ENCODE measurements at places on chromosomes 2 and 18.

DNA sequence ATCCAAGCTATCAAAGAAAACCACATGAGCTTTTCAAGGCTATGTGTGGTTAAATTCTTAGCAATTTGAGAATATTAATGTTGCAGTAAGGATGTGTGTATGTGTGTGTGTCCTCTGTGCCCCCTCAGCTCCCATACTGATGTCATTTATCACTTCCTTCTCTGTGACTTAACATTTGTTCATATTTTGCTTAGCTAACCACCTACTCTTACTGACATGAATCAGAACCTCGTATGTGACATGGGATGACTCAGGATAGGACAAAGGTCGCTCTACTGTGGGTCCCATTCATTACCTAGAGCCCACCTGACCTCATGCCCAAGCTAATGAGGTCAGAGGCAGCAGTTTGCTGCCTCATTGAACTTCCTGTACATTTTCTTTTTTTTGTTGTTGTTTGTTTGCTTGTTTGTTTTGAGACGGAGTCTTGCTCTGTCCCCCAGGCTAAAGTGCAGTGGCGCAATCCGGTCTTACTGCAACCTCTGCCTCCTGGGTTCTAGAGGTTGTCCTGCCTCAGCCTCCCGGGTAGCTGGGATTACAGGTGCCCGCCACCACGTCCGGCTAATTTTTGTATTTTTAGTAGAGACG is 36.3 kb downstream of the MOGAT1 start:
- no peak for DNase-seq

- DNase-seq = peak; percentile 42
These were observed 87.2 kb downstream of the LONRF2 start for GRCh38 chr2:100235098-100235497.

DNA sequence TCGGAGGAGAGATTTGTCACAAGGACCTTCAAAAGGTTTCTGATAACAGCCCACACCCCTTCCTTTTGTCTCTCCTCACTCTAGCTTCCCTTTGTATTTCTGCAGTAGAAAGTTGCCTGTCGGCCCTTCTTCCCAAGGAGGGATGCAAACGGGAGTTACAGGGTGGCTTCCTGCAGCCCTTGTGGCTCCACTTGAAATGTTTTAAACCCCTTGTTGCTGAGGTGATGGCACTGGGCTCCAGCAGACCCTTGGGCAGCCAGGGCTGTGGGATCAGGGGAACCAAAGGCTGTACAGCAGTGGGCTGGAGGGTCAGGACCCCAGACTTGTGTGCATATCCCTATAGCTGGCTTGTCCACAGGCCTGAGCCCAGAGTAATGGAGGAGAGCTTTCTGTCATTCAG is 62.1 kb downstream of the COA5 start:
- no peak for DNase-seq

DNA sequence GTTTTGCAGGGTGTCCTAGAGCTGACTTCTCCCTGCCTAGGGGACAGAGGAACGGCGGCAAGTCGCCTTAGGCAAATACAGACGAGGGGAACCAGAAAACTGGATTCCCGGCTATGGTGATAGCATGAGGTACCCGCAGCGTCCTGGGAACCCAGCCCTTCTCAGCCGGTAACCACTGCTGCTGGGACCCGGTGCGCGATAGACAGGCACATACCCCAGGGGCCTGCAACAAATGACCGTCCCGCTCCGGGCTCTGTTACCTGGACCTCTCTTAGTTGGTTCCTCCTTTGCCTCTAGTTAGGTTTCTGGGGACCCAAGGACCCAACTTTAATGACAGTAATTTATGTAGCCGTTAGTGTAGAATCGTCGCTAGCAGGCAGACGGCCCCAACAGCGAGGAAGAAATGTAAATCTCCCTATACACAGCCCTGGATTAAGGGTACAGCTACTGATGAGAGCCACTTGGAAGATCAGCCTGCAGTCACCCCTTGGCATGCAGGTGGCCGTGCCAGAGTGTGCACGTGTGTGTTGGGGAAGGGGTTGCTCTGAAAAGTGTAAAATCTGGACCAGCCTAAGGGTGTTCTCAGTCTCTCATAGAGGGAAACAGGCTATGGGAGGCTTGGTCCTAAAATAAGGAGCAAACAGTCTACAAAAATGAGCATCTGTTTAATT is 819 bp upstream of the SERPINE2 start:
- DNase-seq = no peak

- no peak for DNase-seq
These were observed 1.1 kb downstream of the MARCHF4 start for GRCh38 chr2:216370961-216371712.

DNA sequence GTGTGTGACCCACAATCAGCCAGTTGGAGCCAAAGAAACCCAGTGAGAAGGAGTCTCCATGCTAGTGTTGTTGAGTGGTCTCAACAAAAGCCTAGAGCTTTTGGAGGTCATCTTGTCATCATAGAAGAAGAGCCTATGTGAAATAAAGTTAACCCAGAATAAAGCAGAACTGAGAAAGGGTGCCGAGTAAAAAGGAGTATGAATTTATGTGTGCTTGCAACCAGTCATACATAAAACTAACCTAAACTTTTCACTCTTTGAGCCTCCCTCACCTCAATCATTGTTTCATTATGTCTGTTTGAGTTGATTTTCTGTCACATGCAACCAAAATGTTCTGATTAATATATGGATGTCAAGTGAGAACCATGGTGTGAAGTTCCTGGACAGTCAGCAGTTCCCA is 599.3 kb upstream of the ZEB2 start:
- no peak for DNase-seq

DNA sequence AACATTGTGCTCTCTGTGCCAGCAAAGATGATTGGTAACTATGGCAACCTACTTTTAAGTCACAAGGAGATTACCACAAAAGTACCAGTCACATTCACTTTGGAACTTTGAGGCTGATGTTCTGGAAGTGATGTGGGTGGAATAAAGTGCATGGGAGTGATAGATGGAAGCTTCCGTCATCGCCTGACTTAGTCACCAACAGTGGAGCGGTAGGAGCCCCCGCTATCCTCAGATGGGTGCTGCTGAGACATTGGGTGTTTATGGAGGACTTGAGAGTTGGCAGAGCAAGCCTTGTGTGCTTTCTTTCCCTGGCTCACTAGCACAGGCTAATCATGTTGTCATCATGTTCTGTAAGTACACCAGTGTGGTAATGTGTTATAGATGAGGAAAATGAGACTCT is 4.6 kb downstream of the PPP1R7 start:
- DNase-seq = no peak

- DNase-seq = no peak
These were observed 123.1 kb downstream of the KYNU start for GRCh38 chr2:143000599-143000998.

- no peak for DNase-seq
These were observed 1490.2 kb upstream of the SLC39A10 start for GRCh38 chr2:194166818-194167217.

DNA sequence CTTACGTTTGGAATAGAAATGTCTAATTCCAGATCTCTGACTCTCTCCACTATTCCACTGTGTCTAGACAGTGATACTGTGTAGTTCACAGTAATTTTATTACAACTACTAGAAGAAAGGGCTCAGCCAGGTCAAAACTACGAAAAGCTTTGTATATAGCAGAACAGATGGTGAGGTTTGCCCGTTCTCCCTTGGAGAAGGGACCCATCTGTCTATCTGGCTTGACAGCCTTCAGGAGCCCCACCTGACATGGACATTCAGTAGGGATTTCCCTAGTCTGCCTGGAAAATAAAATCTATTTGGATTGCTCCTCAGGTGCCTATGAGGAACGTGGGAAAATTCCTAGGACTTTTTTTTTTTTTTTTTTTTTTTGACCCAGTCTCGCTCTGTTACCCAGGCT is 435.4 kb downstream of the NRXN1 start:
- DNase-seq = no peak

DNA sequence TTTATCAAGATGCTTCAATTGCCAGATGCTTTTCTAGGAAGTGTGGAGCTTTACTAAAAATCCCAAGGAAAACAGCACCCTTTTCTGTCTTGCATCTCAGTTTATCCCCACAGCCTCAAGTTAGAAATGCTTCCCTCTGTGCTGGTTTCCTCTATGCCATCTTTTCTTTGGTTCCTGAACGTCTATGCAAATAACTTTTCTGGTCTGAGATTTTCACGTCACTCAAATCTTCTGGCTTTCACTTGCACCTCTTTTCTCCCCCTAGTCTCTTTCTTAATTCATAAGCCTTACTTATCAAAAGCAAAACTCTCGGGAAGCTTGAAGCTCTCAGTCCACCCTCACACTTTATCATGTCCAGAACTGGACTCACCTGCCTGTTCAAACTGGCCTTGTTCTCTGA is 33.9 kb downstream of the ARHGAP25 start:
- DNase-seq = no peak

- DNase-seq = no peak
These were observed 121.3 kb upstream of the CD226 start for GRCh38 chr18:70068981-70069380.

DNA sequence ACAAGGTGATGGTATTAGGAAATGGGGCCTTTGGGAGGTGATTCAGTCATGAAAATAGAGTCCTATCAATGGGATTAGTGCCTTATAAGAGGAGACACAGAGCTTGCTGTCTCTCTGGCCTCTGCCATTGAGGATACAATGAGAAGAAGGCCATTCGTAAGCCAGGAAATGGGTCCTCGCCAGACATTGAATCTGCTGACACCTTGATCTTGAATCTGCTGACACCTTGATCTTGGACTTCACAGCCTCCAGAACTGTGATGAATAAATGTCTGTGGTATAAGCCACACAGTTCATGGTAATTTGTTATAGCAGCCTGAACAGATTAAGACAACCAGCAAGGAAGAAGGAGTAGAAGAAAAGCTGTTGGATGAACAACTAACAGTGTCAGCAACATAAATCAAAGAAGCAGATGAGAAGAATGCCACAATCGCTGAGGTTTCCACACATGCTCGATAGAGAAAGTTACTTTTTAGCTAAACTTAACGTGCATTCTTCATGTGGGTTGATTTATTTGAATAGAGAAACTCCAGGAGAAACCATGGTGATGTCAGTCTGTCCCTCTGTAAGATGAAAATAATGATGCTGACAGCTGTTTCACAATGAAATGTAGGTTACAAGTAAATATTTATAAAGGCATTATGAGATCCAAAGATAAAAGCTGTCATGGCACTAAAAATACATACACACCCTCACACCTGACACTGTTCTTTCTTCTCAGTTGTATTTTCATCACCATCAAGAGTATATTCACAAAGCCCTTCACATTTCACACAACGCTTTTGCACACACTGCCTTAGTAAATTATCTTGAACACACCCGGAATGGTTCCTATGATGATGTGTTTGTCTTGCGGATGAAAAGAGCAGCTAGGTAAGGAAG is 153.7 kb upstream of the NCK2 start:
- no peak for DNase-seq

- no peak for DNase-seq
These were observed 9.1 kb downstream of the NDUFS1 start for GRCh38 chr2:206150168-206150567.

DNA sequence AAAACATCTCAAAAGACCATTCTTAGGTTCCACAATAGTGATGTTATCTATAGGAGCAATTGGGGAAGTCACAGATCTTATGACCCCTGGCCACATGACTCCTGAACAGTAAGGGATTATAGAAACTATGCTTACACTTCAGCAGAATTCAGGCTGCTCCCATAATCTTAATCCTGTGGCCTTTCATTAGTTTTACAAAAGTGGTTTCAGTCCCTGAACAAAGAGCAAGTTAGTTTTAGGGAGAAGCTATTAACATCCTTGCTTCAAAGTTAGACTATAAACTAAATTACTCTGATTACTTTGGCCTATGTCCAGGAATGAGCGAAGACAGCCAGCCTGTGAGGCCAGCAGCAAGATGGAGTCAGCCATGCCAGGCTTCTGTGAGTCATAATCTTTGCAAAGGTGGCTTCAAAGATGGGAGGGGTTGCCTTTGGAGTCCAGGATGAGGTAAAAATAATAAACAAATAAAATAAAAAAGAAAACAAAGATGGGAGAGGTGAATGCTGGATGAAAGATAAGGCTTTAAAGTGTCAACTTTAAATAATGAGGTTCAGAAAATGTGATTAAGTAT is 168.7 kb upstream of the NDUFV2 start:
- no peak for DNase-seq

DNA sequence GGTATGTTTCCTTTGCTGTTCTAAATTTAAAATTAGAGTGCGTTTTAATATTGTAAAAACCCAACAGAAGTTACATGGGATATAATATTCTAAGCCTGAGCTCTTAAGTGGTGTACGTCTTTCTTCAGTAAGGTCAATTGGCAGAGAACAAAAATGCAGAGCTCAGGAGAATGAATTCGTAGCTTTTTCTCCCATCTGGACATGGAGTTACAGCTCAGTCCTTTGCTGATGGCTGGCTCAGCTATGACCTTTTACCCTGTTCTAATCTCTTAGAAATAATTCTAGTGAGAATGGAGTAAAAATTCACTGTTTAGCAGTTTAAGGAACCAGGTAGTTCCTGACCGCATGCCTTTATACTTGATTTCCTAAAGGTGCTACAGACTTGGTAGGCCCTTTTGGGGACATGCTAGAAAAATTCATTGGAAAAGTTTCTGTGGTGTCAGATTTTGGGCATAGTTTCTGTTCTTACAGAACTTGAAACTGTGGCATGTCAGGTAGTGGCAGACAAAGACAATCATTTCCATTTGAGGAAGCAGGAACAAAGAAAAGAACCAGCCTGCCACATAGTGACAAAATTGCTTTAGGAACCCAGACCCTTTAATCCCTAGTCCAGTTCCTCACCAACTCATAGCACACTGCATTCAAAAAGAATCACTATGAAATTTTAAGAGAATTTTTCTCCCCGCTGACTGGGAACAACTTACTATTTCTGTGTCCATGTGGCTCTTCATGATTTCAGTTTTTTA is 566.8 kb upstream of the ZNF804A start:
- DNase-seq = no peak

DNA sequence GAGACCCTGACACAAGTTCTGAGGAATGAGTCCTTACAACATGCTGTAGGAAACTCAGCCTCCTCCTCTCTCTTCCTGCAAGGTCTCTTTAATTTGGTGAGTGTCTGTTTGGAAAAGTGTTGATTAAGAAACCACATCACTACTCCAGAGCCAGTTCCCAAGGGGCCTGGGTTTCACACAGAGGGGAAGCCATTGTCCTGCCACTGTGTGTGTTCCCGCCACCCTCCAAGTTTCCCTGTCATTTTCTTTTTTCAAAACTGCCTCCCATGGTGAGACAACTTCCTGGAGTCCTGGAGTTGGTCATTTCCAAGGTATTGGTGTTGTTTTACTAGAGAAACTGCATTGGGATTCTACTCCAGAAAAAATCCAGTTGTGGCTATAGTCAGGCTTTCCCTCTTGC is 232.0 kb upstream of the PARD3B start:
- no peak for DNase-seq

- peak; percentile 29 for DNase-seq
These were observed 6.3 kb downstream of the TRABD2A start for GRCh38 chr2:84874381-84875212.

DNA sequence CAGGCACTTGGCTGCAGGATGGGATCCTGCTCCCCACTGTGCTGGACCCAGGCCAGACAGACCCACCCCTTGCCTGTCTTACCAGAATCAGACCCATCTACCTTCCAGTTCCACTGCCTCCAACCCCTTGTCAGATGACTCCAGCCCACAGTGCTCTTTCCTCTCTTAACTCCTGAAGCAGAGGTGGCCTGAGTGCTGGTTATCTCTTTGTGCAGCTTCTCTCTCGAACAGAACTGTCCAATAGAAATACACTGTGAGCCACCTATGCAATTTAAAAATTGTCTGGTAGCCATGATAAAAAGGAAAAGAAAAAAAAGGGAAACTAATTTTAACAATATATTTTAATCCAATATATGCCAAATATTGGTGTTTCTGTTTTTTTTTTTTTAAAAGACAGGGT is 160.2 kb upstream of the SMAD2 start:
- DNase-seq = no peak

- DNase-seq = no peak
These were observed 6.4 kb downstream of the TNS1 start for GRCh38 chr2:217996361-217996760.

Measured in activated T-cell treated with anti-CD3 and anti-CD28 coated beads, Interleukin-2, amount 50 U/mL, for 24 hours (primary cell).